ENCODE measurements at places on chromosomes 11 and 22.

- H3K4me1 ChIP-seq, result no peaks in the 10 kb centered on the region
- no peak overlapping the region for H3K4me3 ChIP-seq
- no peak for DNase-seq
- no peak overlapping the region for H3K27ac ChIP-seq
- no peaks in the 10 kb centered on the region for H3K27me3 ChIP-seq
These were observed 43.9 kb downstream of the RTN4R start for GRCh38 chr22:20224256-20224626.

- peak; percentile 45 for DNase-seq
- peaks cover 21% of the 10 kb centered on the region for H3K4me1 ChIP-seq
- peak overlapping the region; percentile 95 for H3K27ac ChIP-seq
- H3K27me3 ChIP-seq, result no peaks in the 10 kb centered on the region
These were observed 1.3 kb upstream of the PATZ1 start for GRCh38 chr22:31347251-31348008.

DNA sequence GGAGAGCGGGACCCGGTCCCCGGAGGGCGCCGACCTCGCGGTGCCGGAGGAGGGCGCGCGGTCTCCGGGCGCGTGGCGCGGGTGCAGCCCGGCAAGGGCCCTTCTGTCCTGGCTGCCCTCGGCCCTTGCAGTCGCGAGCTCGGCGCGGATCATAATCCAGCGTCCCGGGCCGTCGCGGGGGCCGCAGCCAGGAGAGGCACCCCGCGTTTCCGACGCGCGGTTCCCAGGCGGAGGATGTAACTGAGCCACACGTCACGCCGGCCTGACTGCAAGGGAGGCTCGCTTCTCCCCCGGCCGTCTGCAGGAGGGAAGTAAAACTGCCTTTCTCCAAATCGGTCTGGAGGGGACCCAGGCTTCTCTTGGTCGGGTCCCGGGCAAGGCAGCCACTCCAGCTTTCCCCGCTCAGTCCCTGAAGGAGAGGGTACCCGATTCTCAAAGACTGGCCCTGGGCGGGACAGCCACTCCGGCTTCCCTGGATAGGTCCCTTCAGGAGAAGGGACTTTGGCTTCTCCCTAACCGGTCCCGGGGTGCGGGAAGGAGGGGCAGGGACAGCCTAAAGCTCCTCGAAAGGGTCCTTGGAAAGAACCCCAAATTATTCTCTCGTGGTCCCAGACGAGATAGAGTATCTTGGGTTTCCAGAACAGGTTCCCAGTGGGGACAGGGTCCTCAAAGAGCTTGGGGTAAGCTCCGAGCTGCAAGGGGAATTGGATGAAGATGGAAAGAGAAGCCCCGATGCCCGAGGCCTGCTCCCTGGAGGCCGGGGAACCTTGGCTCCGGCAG is 836 bp downstream of the SPON1 start:
- no peak overlapping the region for H3K27ac ChIP-seq
- no peak overlapping the region for H3K4me3 ChIP-seq
- DNase-seq, result no peak

GRCh38 chr11:61793829-61794204 is 1.1 kb downstream of the FEN1 start:
- peak overlapping the region; percentile 87 for H3K4me3 ChIP-seq
- no peaks in the 10 kb centered on the region for H3K27me3 ChIP-seq
- DNase-seq, result no peak

GRCh38 chr11:45331839-45332238 is 45.7 kb upstream of the SYT13 start:
- H3K27me3 ChIP-seq, result peaks cover 3% of the 10 kb centered on the region
- no peak overlapping the region for H3K27ac ChIP-seq
- H3K4me3 ChIP-seq, result no peak overlapping the region
- no peak for DNase-seq

GRCh38 chr11:69493931-69494821 is 12.7 kb downstream of the LINC01488 start:
- DNase-seq, result no peak
- no peaks in the 10 kb centered on the region for H3K27me3 ChIP-seq
- no peak overlapping the region for H3K4me3 ChIP-seq
- H3K4me1 ChIP-seq, result peaks cover 3% of the 10 kb centered on the region

- no peak for DNase-seq
- no peaks in the 10 kb centered on the region for H3K27me3 ChIP-seq
- H3K4me3 ChIP-seq, result no peak overlapping the region
- peaks cover 40% of the 10 kb centered on the region for H3K36me3 ChIP-seq
- no peak overlapping the region for H3K27ac ChIP-seq
- H3K4me1 ChIP-seq, result no peaks in the 10 kb centered on the region
These were observed 7.9 kb downstream of the CCDC134 start for GRCh38 chr22:41808400-41808799.

- H3K36me3 ChIP-seq, result no peaks in the 10 kb centered on the region
- H3K4me3 ChIP-seq, result no peak overlapping the region
- H3K27ac ChIP-seq, result no peak overlapping the region
- no peaks in the 10 kb centered on the region for H3K4me1 ChIP-seq
These were observed 167.0 kb downstream of the TENM4 start for GRCh38 chr11:79273781-79274180.

- H3K4me3 ChIP-seq, result no peak overlapping the region
- H3K27ac ChIP-seq, result no peak overlapping the region
- H3K4me1 ChIP-seq, result no peaks in the 10 kb centered on the region
- H3K27me3 ChIP-seq, result no peaks in the 10 kb centered on the region
- peak; percentile 26 for DNase-seq
These were observed 19.4 kb downstream of the HTR3A start for GRCh38 chr11:113994077-113994954.

GRCh38 chr11:3959015-3959902 is 103.8 kb downstream of the STIM1 start:
- DNase-seq, result no peak
- no peak overlapping the region for H3K4me3 ChIP-seq
- peaks cover 12% of the 10 kb centered on the region for H3K4me1 ChIP-seq
- H3K36me3 ChIP-seq, result peaks cover 3% of the 10 kb centered on the region

GRCh38 chr11:689625-690024 is 5.4 kb downstream of the DEAF1 start:
- peaks cover 52% of the 10 kb centered on the region for H3K4me1 ChIP-seq
- no peak overlapping the region for H3K27ac ChIP-seq
- H3K4me3 ChIP-seq, result no peak overlapping the region
- H3K27me3 ChIP-seq, result no peaks in the 10 kb centered on the region

DNA sequence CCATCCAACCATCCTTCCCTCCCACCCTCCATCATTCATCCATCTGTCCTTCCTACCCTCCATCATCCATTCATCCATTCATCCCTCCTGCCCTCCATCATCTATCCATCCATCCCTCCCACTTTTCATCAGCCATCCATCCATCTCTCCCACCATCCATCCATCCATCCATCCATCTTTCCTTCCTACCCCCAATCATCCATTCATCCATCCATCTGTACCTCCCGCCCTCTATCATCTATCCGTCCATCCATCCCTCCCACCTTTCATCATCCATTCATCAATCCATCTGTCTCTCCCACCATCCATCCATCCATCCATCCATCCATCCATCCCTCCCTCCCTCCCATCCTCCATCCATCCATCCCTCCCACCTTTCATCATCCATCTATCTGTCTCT is 968.8 kb downstream of the BRD1 start:
- H3K4me3 ChIP-seq, result no peak overlapping the region
- no peaks in the 10 kb centered on the region for H3K36me3 ChIP-seq
- no peak for DNase-seq
- no peaks in the 10 kb centered on the region for H3K27me3 ChIP-seq

- peak overlapping the region; percentile 95 for H3K27ac ChIP-seq
- no peaks in the 10 kb centered on the region for H3K36me3 ChIP-seq
- H3K4me3 ChIP-seq, result peak overlapping the region; percentile 94
These were observed 1.5 kb downstream of the HIPK3 start for GRCh38 chr11:33258631-33259205.

DNA sequence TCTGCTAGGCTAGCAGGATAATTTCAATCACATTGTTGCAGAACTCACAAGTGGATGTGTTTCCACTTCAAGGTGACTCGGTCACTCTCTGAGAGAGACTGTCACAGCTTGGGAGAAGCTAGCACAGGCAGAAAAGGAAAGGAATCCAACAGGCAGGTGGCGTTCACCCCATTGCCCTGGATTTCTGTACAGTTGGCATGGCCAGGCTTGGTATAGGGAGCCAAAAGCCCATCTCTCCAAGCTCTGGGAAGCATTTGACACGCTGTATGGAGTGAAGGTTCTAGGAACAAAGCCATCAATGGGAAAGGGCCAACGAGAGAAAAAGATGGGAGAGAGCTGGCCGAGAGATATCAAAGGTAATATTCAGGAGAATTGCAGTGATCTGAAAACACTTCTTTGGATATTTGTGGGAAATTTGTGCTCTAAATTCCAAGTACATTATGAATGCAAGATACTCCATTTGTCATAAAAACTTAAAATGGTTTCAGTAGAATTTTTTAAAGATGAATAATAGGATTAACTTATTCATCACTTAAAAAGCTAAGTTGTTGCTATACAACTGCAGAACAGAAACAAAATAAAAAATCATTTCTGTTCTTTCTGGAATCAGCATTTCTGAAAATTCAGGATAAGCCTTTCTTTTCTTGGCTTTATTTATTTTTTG is 223.5 kb upstream of the NTM start:
- no peak overlapping the region for H3K4me3 ChIP-seq
- H3K27me3 ChIP-seq, result no peaks in the 10 kb centered on the region
- DNase-seq, result no peak
- H3K4me1 ChIP-seq, result no peaks in the 10 kb centered on the region
- H3K27ac ChIP-seq, result no peak overlapping the region
- H3K36me3 ChIP-seq, result no peaks in the 10 kb centered on the region

GRCh38 chr11:66061268-66061667 is 8.8 kb upstream of the PACS1 start:
- DNase-seq, result no peak
- no peak overlapping the region for H3K4me3 ChIP-seq
- H3K36me3 ChIP-seq, result peaks cover 92% of the 10 kb centered on the region

DNA sequence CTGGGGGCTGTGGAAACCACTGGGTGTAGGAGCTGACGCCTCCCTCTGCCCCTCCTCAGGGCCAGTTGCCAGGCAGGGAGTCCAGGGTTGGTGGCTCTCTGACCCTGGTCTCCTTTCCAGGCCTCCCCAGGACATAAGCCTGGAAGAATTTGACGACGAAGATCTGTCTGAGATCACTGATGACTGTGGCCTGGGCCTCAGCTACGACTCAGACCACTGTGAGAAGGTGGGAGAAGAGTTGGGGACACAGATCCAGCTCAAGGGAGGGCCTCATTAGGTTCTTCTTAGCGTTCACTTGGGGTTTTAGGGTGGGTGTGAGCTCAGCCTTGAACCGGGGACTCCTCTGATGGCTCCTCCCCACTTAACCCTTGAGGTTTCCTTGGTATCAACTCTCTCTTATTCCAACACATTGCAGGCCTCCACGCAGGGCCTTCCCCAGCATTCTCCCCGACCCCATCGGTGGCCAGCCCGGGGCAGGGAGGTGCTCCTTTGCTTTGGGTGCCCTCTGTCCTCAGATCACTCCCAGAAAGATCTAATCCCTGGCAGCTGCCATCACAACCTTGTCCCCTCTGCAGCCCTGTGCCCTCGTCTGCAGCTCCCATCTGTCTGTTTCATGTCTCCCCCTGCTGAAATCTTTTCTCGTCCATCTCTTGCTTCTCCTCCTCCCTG is 1.2 kb downstream of the MAPK8IP2 start:
- no peaks in the 10 kb centered on the region for H3K36me3 ChIP-seq
- no peaks in the 10 kb centered on the region for H3K4me1 ChIP-seq
- peaks cover 92% of the 10 kb centered on the region for H3K27me3 ChIP-seq
- H3K27ac ChIP-seq, result no peak overlapping the region
- DNase-seq, result no peak
- no peak overlapping the region for H3K4me3 ChIP-seq
